Stimulated activated CD8-positive, alpha-beta memory T cell treated with anti-CD3 and anti-CD28 coated beads, Interleukin-15, amount 100 ng/mL, for 4 hours (primary cell): ENCODE measurements at places on chromosomes 1 and 21.

GRCh38 chr1:227934476-227935313 is 13.0 kb downstream of the WNT9A start:
- DNase-seq = peak; percentile 16

DNA sequence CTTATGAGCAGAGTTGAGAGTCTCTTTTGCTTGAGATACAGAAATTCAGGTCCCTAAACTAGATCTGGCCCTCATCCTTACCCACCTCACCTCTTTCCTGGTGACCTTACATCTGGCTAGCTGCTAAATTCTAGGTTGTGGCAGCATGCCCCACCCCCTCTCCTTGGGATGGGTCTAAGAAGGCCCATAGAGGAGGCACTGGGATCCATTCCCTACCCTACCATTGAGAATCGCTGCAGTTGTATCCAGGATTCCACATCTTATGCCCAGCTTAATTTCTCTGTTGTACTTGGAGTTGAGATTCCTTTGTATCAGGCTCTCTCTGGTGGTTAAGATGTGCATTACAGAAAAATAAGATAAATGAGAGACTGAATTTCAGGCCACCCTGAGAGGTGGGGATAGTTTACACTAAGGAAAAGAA is 9.5 kb upstream of the TMEM39B start:
- no peak for DNase-seq

DNA sequence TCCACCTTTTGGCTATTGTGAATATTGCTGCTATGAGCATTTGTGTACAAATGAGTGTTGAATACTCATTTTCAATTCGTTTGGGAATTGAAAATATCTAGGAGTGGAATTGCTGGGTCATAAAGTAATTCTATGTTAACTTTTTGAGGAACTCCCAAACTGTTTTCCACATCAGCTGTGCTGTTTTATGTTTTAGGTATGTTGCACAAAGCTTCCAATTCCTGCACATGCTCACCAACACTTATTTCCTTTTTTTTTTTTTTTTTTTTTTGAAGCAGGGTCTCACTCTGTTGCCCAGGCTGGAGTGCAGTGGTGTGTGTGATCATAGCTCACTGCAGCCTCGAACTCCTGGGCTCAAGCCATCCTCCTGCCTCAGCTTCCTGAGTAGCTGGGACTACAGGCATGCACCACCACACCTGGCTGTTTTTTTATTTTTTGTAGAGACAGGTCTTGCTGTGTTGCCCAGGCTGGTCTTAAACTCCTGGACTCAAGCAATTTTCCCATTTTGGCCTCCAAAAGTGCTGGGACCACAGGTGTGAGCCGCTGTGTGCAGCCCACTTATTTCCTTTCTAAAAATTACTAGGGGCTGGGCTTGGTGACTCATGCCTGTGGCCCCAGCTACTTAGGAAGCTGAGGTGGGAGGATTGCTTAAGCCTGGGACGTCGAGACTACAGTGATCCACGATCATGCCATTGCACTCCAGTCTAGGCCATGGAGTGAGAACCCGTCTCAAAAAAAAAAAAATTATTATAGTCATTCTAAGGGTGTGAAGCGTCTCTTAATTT is 33.4 kb downstream of the TMCC2 start:
- no peak for DNase-seq

GRCh38 chr1:84403347-84403746 is 5.1 kb downstream of the DNASE2B start:
- DNase-seq = no peak

DNA sequence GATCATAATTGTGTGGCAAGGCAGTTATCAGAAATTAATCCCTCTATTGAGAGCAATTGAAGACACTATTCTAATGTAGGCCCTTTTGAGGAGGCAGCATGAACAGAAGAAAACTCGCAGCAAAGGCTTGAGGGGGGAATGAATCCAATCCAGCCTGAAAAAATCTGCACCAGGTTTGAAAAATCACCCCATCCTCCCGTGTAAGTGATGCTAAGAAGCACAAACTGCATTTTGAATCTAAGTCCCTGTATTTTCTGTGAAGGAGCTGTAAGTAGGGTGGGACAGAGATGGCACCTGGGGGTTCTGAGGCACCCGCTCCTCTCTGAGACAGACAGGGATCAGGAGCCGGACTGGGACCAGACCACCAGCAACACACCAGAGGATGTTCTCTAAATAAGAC is at the start of gene CRB1:
CRB1 (plus strand) TSS at position 241 of the 400 bp plus-strand sequence. CDS start 161 bp downstream, outside the sequence.
- no peak for DNase-seq

DNA sequence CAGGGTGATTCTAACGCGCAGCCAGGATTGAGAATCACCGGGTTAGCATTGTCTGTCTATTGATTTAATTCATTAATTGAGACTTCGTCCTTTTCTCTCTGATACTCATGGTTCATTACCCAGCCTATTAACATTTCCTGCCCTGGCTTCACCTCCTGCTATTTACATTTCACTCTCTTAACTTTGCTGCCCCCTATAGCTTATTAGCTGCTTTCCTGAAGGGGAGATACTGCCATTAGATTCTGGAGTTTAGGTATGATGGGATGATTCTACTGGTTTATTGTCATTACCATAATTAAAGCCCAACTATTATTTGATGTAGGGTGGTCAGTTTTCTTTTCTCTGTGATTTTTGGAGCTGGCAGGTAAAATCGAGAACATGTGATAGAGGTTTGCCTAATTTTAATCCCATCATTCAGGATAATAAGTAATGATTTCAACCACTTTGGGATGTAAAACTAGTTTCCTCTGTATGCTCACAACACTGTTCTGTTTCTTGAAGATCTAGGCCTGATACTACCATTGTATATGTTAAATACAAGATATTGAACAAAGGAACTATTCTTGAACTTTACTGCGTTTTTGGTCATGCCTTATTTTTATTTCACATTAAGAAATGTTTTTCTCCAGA is 6.4 kb downstream of the PPP2R5A start:
- DNase-seq = no peak

- no peak for DNase-seq
These were observed 390.6 kb downstream of the PTPRC start for GRCh38 chr1:199029401-199029800.

GRCh38 chr1:114003431-114003830 is 24.2 kb downstream of the OLFML3 start:
- DNase-seq = no peak

GRCh38 chr1:184033711-184034167 is 3.8 kb downstream of the COLGALT2 start:
- DNase-seq = no peak

- DNase-seq = no peak
These were observed 154.2 kb upstream of the RUNX1 start for GRCh38 chr21:35203093-35203977.

DNA sequence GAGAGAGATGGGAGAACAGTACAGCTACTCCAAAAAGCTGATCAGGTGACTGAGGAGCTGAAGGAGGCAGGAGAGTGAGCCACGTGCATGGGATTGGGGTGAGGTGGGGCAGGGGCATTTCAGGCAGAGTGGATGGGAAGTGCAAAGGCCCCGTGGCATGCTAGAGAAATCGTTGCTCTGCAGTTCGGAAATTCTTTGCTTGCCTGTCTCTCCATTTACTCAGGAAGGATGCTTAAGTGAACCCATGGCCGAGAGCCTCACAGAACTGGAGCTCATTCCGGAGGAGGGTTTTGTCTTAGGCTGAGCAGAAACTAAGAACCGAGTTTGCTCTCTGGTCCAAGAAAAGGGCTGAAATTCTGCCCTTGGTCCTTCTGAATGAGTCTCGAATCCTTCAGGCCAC is 139.8 kb upstream of the TMEM51 start:
- no peak for DNase-seq

DNA sequence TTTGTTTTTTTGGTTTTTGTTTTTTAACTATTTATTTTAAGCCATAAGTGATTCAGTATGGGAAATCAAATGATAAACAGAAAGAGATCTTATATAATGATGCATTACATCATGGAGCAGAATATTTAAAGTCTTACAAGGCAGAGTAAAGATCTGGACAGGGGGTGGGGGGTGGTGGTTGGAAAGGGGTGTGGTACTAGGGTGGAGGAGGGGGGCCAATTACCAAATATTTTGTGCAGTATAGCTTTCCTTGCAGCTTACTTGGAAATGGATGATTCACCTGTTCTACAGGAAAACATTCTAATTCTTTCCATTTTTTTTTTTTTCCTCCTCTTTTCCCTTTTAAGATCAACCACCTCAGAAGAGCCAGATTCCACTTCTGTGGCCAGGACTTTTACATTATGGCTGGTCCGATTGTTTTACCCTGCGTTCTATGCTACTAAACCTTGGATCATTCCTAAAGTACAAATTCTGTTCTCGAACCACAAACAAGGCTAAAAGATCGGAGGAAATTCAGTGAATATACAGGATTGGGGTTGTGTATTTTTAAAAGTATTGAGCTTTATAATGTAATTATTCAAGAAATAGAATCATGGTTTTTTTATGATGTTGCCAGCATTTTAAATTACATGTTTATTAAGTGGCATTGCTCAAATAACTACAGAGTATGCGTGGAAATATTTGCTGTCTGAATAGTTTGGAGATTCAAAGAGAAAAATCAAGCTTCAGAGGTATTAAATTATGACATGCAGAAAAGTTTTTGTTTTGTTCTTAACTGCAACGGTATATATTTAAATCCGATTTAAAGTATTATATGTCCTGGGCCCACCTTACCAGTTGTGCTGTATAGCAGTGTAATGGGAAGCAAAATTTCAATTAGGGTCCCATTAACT is 859.5 kb downstream of the USP25 start:
- DNase-seq = no peak

GRCh38 chr1:50969611-50970508 is at the start of gene CDKN2C:
Gene CDKN2C, plus strand, starts transcription at chr1:50970245. Its CDS starts 124 bp downstream, at chr1:50970369.
- no peak for DNase-seq

- DNase-seq = no peak
These were observed 2.5 kb upstream of the ST3GAL3 start for GRCh38 chr1:43704838-43705237.

GRCh38 chr1:51908499-51908898 is 30.0 kb upstream of the NRDC start:
- DNase-seq = no peak

- no peak for DNase-seq
These were observed 664 bp downstream of the LRRC47 start for GRCh38 chr1:3795453-3796214.
